ENCODE measurements at places on chromosomes 7 and 10.

GRCh38 chr7:23971031-23971430, 261.0 kb downstream of the STK31 start:
- no peak for DNase-seq

- DNase-seq = no peak
Observed at GRCh38 chr10:132684164-132684891, 101.6 kb downstream of the NKX6-2 start.

- no peak for DNase-seq
Observed at GRCh38 chr7:7848246-7848645, 120.3 kb upstream of the GLCCI1 start.

DNA sequence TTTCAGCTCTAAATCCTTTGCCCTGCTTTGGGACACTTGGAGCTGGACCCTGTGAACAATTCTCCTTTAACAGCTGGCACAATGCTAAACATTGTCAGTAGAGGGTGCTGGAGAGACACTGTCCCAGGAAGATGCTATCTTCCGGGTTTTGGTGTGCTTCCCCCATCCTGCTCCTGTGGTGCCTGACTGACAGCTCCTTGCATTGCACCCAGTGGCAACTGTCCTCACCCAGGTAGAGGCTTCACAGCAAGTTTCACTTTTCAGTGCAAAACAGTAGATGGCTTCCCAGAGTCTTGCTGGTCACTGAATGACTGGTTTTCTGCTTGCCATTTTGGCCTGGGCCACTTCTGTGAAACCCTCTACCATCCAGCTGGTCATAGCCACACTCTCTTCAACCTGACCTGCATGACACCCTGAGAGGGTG, 77.3 kb downstream of the CDC14C start:
- no peak for DNase-seq

Data from left renal pelvis (tissue), 4 donors.